ENCODE measurements at places on chromosomes 5 and 9.

- no peak for DNase-seq
Observed at GRCh38 chr5:145393426-145393825, 441.7 kb downstream of the PRELID2 start.

DNA sequence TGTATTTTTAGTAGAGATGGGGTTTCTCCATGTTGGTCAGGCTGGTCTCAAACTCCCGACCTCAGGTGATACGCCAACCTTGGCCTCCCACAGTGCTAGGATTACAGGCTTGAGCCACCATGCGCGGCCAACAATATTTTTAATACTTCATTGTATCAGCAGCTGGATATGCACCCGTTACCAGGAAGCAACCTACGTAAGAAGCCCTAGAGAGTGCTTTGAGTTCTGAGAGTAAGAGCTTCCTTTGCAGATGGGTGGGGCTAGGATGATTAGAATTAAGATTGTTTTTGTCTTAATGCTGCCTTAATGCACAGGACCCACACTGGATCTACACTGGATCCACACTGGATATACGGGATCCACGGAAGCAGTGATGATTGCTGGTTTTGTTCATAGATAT, 123.9 kb upstream of the ABCA1 start:
- DNase-seq = no peak

DNA sequence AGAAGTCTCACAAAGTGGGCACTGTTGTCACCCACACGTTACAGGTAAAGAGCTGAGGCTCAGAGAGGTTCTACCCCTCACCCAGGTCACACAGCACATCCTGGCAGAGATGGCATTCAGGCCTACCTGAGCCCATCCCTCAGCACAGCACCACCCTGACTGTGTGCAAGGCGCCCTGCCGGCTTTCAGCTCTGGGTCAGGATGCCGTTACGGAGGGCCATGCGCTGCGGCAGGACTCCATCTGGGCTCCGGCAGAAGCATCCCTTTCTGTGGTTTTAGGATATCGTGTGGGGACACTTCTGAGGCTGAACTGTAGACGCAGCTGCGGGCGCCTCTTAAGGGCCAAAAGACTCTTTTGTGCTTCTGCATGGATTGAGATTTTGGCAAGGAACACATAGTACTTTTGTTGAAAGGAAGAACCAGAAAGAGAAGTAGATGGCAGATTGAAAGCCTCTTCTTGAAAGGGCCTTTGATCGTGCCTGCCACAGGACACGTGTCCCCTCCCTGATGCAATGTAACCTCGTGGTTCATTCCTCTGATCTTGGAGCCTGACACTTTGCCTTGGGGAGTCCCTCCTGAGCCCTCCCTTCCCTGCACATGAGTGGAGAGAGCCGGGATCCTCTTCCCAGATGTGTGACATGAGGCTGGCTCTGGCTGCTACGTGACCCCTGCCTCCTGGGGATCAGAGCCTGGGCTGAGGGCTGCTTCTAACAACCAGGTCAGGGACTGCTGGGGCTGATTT, 31.3 kb downstream of the USP20 start:
- no peak for DNase-seq

- no peak for DNase-seq
Observed at GRCh38 chr9:26786564-26786963, 106.0 kb downstream of the CAAP1 start.

- DNase-seq = no peak
Observed at GRCh38 chr9:86355814-86356213, 1.6 kb upstream of the TUT7 start.

DNA sequence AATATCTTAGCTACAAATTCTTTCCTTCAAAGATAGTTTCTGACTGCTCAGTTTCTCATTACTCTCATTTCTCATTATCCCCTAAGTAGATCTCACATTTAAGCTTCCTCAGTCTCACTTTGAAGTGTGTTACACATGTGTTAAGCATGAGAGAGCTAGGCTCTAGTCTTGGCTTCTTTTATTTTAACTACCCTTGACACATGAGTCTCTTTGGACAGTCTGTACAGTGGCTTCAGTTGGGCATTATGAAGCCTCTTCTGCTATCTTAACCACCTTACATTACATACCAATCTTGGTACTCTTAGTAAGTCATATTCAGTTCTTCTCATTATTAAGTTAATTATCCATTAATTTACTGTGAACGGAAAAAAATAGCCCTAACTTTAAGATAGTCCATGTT, 232.5 kb downstream of the FBXL17 start:
- no peak for DNase-seq

- no peak for DNase-seq
Observed at GRCh38 chr9:12880406-12881015, 105.7 kb downstream of the LURAP1L start.

DNA sequence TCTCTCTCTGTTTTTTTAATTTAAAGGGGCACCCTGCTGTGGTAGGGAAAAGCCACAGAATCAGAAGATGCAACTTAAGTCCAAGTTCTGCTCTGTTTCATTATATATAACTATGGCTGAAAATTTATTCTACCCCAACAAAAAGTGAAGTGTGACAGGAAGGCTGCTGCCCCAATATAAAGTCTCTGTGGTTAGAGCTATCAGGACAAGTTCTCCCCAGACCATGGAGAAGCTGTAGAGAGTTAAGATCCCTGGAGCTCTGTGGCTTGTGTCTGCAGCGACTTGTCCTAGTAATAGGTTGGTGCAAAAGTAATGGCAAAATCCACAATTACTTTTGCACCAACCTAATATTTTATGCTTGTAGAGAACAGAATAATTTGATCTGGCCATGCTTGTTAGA, 250.9 kb downstream of the PSAT1 start:
- DNase-seq = no peak

DNA sequence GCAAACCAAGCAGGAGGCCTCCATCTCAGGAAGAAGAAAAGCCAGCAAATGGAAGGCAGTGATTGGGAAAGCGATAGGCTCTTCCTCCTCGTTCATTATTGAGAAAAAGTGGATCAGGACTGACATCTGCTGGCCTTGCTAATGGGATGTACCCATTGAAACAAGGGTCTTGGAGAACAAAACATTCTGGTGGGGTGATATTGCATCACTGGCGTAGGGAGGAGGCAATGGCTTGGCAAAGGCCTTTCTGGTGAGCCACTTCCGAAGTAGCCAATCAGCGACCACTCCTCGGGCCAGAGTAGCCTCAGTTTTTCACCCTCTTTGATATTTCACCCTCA, 86.7 kb upstream of the NFIB start:
- DNase-seq = peak; percentile 61

DNA sequence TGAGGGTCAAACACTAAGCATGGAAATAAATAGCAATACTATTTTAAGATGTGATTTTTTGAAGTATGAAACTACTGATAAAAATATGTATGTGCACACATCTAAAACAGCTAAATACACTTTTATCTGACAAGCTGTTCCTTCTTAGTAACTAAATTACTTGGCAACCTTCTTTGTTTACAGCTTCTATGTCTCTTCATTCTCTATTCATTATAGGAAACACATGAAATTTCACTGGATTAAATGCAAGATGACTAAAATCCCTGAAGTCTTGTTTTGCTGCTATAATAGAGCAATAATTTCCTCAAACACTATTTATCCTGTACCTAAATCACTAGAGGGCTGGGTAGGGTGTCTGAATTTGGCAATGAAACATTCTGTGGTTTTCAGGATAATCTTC, 11.7 kb downstream of the RICTOR start:
- no peak for DNase-seq

DNA sequence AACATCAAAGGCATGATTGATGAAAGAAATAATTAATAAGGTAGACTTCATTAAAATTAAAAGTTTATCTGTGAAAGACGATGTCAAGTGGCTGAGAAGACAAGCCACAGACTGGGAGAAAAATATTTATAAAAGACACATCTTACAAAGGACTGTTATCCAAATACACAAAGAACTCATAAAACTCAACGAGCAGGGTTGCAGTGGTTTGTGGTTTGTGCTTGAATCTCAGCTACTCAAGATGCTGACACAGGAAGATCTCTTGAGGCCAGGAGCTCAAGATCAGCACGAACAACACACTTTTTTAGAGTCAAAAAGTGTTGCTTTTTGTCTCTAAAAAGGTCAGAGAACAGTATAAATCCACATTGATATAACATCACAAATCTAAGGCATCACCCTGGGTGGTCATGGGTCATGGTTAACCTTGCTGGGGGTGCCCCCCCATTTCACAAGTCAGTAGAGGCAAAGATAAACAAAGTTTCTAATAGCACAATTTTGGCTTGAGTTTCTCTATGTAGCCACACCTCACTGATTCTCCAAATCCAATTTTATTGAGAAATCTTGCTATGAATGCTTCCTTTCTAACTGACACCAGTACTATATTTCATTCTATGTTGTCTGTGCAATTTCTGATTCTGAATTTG, 342.9 kb upstream of the RPS23 start:
- DNase-seq = no peak

DNA sequence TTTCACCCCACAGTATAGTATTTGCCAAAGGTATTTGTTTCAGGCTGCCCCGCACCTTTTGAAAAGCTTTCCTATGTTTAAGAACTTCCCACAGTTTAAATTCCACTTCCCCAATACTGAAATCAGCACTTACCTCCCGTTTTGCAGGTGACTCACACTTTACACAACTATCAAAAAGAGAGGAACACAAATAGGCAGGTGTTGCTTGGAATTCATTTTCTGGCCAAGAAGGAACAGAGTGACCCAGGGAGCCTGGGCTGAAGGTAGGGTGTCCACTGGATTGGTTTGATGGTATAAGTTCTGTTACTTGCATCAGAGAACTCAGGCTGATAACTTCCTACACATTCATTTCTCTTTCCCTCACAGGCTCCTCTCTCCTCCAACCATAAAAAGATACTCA, 60.1 kb upstream of the SLC30A5 start:
- DNase-seq = no peak

DNA sequence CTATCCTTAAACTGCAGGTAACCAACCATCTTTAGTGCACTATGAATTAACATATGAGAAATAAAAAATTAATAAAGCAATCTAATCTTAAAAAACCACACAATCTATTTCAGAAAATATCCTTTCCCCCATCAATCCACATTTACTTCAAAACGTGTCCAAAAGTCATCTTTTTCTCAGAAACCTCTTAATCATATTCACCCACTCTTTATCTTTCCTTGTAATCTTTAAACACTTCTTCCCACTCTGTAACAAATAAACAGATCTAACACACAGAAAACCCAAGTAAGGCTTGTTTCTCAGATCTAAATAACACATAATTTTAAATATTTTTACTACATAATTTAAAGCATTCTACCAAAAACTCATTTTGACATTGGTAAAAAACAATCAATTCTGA, 44.4 kb downstream of the EFCAB9 start:
- no peak for DNase-seq

GRCh38 chr5:76908166-76908565, 44.7 kb upstream of the CRHBP start:
- no peak for DNase-seq
